ENCODE measurements at places on chromosomes 7 and 10.

DNA sequence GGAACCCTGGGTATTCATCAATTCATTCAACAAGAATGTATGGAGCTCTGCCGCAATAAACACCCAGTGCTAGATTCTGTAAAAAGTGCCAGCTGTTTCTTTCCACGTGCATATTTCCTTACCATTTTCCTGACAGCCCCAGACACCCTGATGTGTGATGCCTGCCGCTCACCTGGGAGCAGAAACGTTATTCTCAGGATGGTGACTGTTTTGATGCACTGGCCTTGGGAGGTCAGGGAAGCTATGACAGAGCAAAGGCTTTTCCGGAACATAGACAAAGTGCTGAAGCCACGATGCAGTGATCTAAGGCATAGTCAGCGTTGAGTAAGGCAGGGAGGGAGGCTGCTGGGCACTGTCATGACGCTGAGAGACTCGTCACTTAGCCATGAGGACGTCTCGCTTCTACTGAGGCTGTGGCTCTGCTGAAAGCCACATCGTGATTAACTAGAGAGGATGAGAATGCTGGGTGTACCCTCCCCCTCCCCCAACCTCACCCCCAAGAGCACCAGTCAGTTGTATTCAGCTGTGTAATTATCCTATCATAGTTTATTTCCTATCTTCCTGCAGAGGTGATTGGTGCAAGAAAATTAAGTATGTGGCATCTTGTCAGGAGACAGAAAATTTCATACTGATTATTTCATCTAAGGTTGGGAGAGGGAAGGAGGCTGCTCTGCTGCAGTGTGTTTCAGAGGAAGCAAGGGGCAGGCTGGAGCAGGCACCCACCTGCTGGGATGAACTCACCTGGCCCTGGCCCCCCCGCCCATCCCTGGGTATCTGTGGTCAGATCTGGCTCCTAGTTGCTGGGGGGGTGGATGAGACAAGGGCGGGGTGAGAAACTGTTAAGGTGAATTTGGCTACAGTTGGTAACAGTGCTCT is 48.8 kb upstream of the SMNDC1 start:
- peak; percentile 33 for DNase-seq

DNA sequence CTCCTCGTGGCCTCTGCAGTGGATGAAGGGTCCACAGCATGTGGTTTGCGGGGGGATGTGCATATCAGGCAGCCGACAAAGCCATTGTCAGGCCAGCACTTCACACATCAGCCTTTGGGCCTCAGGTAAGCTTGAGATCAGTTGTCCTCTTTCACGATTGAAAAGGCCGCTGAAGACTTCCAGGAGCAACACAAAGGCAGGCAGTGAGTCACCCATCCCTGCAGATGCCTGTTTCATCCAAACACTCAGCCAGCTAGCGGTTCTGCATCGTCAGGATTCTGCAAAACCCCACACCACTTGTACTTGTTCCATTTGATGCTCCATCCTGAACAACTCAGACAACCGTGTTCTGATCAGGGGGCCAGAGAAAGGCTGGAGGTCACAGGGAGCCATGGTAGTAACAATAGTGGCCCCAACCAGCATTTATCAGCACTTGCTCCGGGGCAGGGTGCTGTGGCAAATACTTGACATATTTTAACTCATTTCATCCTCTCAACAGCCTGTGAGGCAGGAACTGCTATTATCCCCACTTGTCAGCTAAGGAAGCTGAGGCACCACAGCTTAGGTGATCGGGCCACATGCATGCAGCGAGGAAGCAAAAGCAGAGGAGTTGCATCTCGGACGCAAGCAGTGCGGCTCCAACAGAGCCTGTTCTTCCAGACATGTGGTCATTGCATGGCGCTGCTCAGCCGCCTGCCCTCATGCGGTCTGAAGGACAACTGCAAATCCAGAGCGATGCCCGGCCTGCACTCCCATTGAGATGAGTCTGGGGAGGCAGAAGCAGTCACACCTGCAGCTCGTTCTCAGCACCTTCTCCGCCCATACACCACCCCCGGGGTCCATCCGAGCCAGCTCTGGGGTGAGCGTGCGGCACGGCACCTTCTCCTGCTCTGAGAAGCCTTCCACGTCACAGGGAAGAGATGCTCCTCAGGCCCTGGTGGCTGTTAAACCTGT is 144.9 kb downstream of the PAXIP1 start:
- no peak for DNase-seq

DNA sequence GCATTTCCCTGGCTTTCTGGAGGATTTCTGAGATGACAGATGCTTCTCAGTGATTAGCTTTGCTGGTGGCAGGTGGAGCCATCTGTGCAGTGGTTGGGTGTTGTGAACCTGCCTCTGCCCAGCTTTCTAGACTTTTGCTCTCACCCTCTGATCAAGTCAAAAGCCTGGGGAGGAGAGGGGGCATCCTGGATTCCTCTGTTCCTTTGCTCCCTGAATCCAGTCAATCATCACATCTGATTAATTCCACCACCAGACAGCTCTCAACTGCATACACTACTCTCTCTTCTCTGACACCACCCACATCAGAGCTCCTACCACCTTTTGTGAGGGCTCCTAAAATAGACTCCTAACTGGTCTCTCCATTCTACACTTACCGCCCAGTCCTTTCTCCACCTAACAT is 283.5 kb downstream of the WDR11 start:
- no peak for DNase-seq

GRCh38 chr7:125326666-125327255 is 397.1 kb upstream of the POT1 start:
- DNase-seq: no peak

GRCh38 chr10:89580243-89580642 is 44.8 kb upstream of the SLC16A12 start:
- no peak for DNase-seq

DNA sequence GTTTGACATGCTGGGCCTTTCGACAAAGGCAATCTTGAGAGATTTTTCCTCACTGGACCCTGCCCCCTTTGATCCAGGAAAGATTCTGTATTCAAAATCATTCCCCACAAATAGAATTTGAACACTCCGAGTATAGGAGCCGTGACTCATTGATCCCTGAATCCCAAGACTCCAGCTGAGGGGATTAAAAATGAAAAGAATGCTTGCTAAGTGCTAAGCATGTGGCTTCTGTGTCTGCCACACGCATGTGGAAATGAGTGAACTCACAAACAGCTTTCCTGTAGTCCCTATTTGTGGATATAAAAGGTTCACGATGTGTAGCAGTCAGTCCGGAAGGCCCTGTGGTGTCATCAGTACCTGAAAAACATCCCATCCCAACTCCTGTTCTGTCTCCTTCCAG is 674.3 kb downstream of the SDK1 start:
- DNase-seq: no peak

- DNase-seq: no peak
Measured at GRCh38 chr10:119783665-119784027, 57.8 kb downstream of the INPP5F start.

- no peak for DNase-seq
Measured at GRCh38 chr10:29618341-29619171, 16.2 kb downstream of the SVIL start.

- DNase-seq: peak; percentile 88
Measured at GRCh38 chr10:97497572-97498075, 598 bp downstream of the MMS19 start.

DNA sequence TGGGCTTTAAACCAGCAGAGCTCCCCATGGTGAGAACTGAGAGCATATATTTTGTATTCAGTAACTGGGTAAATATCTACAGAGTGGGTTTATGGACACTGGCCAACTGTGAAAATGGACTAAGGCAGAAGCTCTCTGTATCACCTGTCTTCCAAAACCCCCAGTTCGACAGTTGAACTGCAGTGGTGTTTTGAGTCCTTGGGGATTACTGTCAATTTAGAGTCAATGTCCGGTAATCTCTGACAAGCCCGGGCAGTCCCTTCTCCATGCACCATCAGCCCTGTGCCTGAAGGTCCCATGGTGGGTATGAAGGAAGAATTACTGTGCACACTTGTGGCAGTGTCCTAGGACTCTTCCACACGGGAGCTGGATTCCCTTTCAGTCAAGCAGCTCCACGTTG is 235.0 kb downstream of the CCSER2 start:
- no peak for DNase-seq

DNA sequence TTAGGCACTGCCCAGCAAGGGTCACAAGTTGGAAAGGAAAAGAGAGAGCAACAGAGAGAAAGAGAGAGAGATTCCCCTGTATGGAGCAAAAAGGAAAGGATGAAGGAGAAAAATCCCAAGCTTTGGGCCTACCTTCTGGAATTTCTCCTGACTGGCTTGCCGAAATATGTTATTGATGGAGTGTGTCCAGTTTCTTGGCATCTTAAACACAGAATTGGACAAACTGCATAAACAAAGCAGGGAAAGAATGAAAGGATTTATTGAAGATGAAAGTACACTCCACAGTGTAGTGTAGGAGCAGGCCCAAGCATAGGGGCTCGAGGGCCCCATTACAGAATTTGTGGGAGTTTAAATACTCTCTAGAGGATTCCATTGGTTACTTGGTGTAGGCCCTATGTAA is 627.8 kb upstream of the CNTNAP2 start:
- DNase-seq: no peak

- DNase-seq: peak; percentile 31
Measured at GRCh38 chr7:67484244-67484751, 487.7 kb downstream of the TYW1 start.

GRCh38 chr7:88201305-88201704 is 18.5 kb downstream of the SRI start:
- DNase-seq: no peak

- no peak for DNase-seq
Measured at GRCh38 chr10:127386606-127387327, 162.3 kb upstream of the NPS start.

DNA sequence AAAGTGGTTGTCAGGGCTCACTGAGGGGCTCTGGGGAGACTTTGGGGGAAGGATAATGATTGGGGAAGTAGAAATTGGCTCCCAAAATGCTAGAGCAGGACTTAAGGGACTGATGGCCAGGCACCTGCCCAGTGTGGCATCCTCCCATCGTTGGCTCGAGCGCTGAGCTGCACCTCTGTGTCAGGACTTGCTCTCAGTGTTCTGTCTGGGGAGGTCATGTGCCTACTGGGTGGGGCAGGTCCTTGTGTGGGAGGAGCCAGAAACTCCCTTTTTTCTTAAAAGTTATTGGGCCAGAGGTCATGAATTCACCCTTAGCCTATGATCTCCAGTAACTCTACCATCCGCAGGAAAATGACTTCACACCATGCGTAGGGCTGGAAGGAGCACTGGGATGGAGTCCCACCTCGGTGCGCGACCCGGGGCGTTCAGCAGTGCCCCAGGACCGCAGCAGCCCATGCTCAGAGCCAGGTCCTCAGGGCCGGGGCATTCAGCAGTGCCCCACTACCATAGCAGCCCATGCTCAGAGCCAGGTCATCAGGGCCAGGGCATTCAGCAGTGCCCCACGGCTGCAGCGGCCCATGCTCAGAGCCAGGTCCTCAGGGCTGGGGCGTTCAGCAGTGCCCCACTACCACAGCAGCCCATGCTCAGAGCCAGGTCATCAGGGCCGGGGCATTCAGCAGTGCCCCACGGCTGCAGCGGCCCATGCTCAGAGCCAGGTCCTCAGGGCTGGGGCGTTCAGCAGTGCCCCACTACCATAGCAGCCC is 221.9 kb downstream of the EBF3 start:
- DNase-seq: no peak

- no peak for DNase-seq
Measured at GRCh38 chr7:99128076-99128950, 15.6 kb downstream of the SMURF1 start.

GRCh38 chr7:115226410-115226809 is 304.5 kb downstream of the MDFIC start:
- DNase-seq: no peak
